Fibroblast of skin of right biceps (primary cell): ENCODE measurements at places on chromosomes 13 and 19.

DNA sequence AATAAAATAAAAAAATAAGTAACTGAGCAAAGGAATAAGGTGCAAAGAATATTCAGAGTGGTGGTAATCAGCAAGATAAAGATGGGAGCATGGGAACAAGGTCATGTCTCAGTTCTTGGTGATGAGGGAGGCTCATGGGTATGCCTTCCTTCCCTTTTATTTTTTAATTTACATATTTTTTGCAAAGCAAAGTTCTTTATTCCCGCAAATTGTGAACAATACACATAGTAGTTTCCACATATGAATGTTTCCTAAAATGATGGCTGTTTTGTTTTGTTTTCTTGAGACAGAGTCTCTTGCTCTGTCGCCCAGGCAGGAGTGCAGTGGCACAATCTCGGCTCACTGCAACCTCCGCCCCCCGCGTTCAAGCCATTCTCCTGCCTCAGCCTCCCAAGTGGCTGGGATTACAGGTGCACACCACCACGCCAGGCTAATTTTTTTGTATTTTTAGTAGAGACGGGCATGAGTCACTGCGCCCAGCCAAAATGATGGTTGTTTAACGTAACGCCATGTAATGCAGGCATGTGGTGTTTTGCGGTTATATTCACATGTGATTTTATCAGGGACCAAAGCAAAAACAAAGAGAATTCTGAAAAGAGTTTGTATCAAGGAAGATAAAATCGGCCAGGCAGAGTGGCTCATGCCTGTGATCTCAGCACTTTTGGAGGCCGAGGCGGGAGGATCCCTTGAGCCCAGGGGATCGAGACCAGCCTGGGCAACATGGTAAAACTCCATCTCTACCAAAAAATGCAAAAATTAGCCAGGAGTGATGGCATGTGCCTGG, 4.5 kb upstream of the ADGRE2 start:
- DNase-seq: no peak

DNA sequence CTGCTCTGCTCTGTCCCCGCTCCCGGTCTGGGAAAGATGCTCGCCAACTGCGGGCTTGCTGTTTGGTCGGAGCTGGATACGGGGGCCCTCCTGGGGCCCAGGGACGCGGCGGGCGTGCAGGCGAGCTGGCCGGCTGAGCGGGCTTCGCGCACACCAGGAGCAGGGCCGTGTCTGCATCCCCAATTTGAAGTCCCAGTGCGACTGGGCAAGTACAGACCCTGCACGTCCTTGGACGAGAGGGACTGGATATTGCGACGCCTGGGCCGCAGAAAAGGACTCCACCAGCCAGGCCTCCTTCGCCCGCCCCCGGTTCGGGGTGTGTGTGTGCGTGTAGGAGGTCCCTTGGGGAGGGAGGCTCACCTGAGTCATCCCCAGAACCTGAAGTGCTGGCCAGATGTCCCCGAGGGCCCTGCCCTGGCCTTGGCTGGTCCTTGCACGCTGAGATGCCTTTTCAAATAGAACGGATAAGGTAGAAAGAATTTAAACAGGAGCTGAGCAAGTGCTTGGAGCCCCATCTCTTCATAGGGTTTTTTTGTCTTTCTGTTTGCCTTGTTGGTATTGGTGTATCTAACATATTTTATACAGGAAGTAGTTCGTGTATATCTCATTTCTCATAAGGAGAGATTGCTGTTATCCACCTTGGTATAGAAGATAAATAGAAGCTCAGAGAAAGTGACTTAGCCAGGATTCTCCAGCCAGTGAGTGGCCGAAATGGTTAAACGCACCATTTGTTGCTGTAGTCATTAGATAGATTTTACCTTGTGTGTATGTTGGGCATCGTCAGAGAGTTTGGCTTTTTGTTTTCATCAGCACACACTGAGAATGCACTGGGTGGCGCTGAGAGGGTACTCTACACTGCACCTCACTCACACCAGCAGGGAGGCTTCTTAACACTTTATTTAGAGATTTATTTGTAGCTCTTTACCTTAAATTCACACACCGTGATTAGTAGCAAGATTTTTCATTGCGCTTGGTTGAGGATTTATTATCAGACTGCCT, 1.1 kb downstream of the NAXD start:
- DNase-seq: peak; percentile 57

DNA sequence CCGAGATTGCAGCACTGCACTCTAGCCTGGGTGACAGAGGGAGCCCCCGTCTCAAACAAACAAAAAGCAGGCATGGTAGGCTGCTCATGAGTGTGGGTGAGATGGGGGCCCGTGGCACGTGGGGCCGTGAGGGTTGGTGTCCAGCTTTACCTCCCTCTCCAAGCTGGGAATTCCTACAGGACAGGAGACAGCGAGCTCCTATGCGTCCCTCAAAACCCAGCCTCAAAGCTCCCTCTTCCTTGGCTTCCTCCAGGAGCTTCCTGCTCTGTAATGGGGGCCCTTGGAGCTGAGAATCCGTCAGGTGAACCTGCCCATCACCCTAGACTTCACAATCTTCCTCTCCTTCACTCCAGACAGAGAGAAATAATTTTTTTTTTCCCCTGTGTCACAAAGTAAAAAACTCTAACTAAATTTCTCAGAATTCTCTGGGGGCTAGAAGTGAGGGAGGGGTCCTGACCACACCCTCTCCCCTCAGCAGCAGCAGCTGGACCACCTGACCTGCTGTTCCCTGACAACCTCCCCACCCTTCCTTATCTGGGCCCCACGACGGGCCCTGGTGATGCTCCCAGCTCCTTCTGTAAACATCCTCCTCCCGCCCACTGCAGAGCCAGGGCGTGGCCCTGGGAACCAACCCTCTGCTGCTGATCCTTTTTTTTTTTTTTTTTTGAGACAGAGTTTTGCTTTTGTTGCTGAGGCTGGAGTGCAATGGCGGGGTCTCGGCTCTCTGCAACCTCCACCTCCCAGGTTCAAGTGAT, 22.1 kb upstream of the WDR18 start:
- DNase-seq: no peak

GRCh38 chr13:52195401-52195837, 36.0 kb upstream of the NEK3 start:
- peak; percentile 82 for DNase-seq

DNA sequence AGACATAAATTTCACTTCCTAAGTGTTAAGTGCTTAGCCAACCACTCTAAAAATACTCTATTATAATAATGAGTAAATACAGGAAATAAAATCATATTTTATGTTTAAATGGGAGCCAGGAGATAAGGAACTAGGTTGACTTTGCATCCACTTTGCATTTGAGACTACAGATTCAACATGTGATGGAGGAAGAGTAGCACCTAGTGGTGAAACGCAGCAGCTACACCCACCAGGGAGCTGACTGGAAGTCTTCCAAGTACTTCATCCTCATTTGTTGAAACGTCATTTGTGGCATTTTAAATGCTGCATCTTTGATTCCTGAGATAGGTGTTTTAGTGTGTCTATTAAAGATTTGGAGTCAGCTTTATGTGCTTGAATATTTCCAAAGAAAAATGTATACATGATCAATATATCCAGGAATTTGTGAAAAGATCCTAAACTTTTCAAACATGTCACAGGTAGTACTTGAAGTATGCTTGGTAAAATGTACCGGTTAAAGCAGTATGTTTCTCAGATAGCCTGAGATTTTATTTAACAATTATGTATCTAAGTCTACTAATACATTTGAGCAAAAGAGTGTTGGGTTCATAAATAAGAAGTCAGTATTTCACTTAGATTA, 17.4 kb upstream of the KCTD12 start:
- peak; percentile 69 for DNase-seq

- peak; percentile 98 for DNase-seq
Observed at GRCh38 chr13:33251131-33251661, 34.4 kb downstream of the STARD13 start.

GRCh38 chr19:7637374-7638256, 705 bp downstream of the STXBP2 start:
- DNase-seq: no peak

GRCh38 chr13:24896061-24896460, 132.1 kb downstream of the RNF17 start:
- DNase-seq: no peak

GRCh38 chr19:7993560-7993959, 11.9 kb downstream of the ELAVL1 start:
- DNase-seq: no peak

DNA sequence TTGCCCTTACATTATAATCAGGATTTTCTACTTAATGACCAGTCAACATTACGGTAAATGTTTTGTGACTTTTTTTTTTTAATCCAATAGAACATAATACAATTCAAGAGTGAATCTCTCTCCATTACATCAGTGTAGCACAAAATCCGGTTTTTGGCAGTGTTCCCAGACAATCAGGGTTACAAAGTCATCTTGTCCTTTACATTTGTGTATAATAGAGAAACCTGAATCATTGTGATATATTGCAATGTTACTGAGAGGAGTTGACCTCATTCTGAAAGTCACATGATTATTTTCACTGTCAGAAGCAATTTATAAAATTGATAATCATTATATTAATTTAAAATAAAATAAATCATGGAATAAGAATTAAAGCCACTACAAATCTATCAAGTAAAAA, 1346.0 kb upstream of the SPRY2 start:
- DNase-seq: peak; percentile 1

DNA sequence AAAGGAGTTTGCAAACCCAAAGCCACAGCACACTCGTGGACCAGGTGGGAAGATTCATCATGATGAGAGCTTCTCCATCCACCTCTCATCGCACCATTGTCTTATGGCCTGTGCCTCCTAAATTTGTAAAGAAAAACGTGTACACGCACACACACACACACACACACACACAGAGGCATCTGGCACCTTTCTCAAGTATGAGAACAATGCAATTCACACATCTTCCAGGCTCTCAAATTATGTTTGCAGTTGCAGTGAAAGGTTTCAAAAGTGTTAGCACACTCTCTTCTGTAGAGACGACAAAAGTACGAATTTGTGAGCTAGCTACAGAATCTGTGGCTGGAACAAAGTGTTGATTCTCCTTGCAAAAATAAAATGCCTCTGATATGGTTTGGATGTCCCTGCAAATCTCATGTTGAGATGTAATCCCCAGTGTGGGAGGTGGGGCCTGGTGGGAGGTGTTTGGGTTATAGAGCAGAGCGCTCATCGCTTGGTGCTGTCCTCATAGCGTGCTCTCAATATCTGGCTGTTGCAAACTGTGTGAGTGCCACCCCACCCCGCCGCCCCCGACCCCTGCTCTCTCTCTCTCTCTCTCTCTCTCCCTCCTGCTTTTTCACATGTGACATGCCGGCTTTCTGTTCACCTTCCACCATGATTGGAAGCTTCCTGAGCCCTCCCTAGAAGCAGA, 21.8 kb upstream of the RAB20 start:
- no peak for DNase-seq

DNA sequence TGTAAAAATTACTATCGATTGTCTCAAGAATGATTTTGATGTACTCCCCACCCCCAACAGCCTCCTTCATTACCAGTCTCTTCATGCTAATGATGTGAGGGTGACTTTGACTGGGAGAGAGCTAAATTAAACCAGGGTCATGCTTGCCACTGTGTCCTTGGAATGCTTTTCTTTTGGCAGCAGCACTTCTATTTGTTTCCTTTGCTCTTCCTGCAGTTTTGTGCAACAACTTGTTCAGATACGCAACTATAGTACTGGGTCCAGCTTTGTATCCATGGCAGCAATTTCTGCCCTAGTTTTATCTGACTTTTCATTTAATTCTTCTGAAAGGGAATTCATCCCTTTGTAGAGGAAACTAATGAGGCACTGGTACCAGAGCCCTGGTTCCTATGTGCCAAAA, 2792.1 kb downstream of the PCDH9 start:
- DNase-seq: no peak

- no peak for DNase-seq
Observed at GRCh38 chr13:88656751-88657150, 985.6 kb downstream of the SLITRK5 start.

DNA sequence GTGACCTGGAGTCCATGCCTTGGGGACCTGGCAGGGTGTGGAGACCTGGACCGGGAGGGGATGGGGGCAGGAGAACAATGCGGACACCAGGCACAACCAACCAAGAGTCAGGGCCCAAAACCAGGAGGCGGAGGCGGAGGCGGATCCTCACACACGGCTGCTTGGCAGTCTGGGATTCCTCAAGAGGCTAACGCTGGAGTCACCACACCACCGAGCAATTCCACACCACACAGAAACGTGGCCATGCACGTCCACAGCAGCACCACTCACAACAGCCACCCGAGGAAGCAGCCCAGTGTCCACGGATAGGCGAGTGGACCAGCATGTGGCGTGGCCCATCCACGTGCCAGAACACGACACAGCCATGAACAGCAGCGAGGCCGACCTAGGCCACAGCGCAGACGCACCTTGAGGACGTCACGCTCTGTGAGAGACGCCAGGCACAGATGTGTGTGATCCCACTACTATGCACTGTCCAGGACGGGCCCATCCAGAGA, 17.7 kb downstream of the SBNO2 start:
- no peak for DNase-seq

GRCh38 chr19:28351761-28352160, 861.2 kb downstream of the UQCRFS1 start:
- DNase-seq: peak; percentile 41
